ENCODE measurements at places on chromosomes 11 and 22.

GRCh38 chr22:26323013-26323412 is 106.0 kb upstream of the ASPHD2 start:
- no peak for DNase-seq

DNA sequence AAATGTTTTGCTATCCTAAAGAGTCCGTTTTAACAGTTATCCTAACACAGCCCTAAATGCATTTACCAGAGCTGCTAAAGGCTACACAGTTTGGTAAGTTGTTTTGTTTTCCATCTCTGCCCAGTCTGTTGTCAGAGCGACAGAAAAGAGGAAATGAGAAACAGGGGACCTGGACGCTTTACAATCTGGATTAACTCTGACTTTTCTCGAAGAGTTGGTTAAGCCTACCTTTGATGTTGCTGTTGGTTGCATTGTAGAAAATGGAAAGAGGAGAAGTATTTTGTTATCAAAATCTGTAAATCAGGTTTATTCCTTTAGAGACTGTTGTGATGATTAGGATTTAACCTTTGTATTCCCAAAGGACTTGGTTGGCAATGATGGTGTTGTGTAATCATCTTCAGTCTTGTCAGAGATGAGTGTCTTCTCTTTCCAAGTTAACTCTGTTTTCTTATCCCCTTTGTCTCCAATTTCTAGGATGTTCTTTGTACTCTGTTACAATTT is 481 bp downstream of the ANGPTL5 start:
- DNase-seq, result no peak

- DNase-seq, result peak; percentile 30
These were observed 11.9 kb downstream of the B3GNT6 start for GRCh38 chr11:77046060-77046501.

DNA sequence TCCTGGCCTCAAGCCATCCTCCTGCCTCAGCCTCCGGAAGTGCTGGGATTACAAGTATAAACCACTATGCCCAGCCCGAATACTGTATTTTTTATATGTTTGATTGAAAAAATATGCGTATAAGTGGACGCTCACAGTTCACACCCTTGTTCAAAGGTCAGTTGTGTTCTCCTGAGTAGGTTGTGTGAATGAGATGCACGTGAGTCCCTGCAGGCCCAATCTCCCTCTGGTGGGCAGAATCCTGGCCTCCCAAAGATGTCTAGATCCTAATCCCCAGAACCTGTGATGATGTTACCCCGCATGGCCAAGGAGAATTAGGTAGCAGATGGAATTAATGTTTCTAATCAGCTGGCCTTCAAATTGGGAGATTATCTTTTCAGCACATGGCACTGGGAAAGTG is 41.9 kb downstream of the CTTN start:
- no peak for DNase-seq

GRCh38 chr11:22536071-22536470 is 89.6 kb downstream of the FANCF start:
- no peak for DNase-seq

DNA sequence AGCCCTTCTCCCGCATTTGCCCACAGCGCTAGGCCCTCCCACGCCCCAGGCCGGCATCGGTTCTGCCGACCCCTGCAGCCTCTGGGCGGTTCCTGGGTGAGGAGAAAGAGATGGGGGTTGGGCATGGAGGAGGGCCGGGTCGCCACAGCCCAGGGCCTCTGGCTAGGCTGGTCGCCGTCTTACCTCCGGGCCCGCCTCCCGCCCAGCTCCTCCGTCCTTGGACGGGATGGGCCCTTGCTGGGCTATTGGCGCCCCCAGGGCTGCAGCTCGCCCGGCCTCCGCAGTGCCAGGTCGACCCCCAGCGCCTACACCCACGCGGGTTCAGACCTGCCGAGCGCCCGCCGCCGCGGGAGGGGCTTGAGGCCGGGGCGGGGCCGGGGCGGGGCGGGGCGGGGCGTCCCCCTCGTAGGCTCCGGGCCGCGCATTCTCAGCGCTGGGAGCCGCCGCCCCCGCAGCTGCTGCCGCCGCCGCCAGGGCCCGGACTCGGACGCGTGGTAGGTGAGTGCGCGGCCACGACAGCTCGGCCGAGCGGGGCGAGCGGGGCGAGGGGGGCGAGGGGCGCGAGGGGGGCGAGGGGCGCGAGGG is at the start of gene CD151:
CD151 (plus strand) TSS at position 424 of the 585 bp plus-strand sequence. CDS start 3,118 bp downstream, outside the sequence.
- no peak for DNase-seq

DNA sequence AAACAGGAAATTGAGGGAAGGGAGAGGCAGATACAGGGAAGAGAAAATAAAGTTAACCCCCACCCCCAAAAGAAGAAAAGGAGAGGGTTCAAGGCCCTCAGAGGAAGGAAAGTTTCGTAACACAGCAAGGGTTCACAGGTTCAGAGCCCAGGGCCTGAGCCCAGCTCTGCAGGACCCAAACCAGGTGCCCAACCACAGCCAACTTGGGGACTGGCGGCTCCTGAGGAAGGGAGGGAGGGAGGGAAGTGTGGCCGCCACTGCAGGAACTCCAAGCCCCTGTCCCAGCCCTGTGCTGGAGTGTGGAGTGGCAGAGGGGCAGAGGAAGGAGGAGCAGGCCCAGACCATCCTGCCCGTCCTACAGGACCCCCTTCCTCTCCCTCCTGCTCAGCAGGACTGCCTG is 59.2 kb downstream of the ELFN2 start:
- no peak for DNase-seq

DNA sequence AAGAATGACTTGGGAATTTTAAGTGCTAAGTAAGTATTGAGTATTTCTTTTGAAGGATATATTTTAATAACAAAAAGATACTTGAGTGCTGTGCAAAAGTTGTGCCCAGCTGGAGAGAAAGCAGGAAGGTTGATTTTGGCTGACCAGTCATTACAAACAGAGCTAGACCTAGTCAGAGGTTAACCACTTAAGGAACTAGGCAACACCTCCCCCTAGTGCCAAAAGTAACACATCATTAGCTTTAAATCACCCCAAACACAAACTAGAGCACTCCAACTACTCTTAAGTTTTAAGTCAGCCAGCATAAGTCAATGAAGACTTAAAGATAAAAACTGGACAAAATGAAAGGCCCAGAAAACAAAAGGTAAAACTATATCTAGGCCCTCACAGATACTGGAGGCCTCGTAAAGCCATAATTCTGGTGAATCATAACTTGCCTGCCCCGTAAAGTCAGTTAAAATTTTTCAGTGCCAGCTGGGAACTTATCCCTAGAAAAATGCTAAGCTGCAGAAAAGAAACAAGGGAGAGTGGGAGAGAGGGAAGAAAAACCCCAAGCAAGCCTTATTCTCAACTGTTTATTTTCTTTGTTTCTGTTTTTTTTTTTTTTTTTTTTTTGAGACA is 4.6 kb downstream of the TMEM9B start:
- no peak for DNase-seq

DNA sequence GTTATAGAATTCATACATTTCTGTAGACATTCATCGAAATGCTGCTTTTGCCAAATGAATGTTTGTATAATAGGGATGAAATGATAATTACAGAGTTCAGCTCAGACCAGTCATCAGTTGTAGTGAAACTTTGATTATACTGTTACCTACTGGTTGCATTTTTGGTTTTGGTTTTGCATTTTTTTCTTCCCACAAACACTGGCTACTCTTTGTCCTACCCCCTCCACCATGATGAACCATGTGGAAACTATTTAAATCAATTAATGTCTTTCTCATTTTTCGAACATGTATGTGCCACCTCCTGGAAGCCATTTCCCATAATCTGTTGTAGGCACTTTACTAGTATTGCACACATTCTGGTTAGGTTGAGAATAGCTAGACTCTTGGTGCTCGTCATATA is 75.3 kb upstream of the MTNR1B start:
- DNase-seq, result no peak

GRCh38 chr11:128821556-128821955 is 45.5 kb downstream of the KCNJ1 start:
- no peak for DNase-seq

DNA sequence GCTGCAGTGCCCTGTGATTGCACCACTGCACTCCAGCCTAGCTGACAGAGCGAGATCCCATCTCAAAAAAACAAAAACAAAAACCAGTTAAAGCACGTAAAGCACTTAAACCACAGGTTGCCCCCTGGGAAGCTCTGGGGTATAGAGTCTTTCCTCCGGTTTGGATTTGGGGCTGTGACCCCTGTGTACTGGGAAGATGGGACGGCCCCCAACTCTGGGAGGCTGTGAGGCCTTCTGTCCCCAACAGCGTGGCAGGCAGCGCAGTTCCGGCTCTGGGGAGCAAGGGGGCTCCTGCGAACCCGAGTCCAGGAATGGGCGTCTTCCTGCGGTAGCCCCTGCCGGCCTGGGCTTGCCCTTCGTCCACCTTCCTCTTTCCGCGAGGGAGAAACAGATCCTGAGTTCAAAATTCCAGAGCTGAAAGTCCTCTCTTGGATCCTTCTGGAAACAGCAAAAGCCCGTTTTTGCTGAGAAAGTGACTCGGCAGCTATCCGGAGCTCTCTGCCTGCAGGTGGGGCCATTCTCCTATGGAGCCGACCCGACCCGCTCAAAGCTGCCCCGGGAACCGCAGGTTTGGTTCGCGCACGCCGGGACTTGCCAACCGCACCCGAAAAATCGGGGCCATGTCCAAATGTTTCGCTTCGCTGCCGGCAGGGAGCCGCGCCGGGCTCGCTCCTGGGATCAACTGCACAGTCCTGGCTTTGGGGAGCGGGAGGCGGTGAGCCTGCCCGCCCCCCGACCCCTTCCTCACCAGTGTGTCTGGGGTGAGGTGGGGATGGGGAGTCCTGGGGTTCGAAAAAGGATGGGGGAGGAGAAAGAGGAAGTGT is 36.3 kb upstream of the POLA2 start:
- no peak for DNase-seq

DNA sequence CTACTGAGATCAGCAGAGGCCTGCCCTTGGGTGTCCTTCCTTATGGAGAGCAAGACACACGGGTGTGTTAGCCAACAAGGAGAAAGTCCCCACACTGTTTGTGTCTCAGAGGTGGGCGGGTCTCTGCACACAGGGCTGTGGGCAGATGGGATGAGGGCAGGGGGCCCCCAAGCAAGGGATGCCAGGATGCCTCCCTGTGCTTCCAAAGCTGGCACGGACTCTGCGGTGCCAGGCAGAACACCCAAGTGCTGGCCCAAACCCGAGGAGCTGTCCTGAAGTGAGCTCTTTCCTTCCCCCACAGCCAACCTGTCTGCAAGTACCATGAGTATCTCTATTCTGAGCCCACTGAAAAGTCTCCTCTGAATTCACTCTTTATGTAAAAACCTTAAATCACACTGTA is 273.3 kb downstream of the CTTN start:
- DNase-seq, result no peak

GRCh38 chr11:2950825-2951224 is 21.6 kb upstream of the PHLDA2 start:
- DNase-seq, result no peak

- no peak for DNase-seq
These were observed 840.7 kb downstream of the FAM181B start for GRCh38 chr11:81892770-81893635.

DNA sequence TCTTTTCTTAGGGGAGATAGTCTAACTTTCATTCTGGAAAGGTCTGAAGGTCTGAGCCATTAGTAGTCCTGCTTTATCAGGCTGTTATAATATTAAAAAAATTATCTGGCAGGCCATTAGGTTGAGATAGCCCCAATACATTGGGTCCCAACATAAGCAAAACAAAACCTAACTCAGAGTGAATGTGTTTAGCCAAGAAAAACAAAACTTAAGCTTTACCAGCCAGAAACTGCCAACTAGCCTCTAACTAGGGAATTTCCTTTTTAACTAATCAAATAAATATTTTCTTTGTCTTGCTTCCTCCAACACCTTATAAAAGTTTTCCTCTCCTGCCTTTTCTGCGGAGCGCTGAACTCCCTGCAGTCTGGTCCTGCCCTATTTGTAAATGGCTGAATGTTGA is 1137.7 kb upstream of the CNTN5 start:
- no peak for DNase-seq

GRCh38 chr11:24738972-24739371 is 242.1 kb downstream of the LUZP2 start:
- no peak for DNase-seq

DNA sequence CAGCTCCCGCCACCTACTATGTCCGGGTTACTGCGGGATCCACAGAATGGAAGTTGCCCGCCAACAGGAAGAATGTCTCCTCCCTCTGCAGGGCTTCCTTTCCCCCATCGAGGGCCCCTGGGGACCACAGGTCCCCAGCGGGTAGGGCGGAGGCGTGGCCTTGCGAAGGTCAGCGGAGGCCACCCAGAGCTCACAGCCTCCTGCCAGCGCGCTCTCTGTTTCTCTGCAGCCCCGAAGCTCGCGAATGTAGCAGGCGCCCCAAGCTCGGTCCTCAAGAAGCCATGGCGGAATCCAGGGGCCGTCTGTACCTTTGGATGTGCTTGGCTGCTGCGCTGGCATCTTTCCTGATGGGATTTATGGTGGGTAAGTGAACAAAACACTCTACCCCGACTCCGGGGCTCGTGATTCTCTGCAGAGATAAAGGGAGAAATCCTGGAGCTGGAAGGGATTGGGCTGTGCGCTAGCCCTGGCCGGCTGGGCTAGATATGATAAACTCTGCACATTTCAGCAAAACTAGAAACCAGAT is at the start of gene NAALAD2:
NAALAD2 (plus strand) TSS at position 186 of the 526 bp plus-strand sequence; CDS start at position 282, 96 bp downstream.
- no peak for DNase-seq

DNA sequence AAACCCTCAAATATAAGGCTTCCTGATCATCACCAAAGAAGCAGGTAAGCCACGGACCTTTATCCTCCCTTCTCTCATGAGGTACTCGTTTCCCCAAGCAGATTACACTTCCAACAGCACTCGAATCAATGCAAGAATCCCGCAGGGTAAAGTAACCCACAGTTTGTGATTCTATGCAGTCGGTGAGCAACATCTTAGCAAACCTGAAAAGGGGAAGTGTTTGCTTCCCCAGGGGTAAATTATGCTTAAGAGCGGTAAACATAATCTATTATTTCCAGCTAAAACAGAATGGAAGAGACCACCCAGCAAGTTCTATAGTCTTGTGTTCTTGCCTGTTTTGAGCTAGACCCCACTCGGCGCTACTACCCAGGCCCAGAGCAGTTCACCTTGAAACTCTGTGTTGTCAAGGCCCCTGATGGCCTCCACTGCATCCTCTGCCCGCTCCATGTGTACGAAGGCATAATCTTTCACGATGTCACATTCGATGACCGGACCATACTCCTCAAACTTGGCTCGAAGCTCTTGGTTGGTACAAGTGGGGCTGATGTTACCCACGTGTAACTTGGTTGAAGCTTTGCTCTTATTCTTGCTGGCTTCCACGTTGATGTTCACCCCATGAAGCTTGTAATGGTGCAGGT is 1.3 kb downstream of the RBM4B start:
- DNase-seq, result no peak
